Colonic mucosa (tissue), 4 donors: ENCODE measurements at places on chromosomes 6 and 20. TPM values are rescaled to one million over a fixed set of nuclear protein-coding genes. Genes with fewer than 3 reads are reported as not detected.

CDK19 gene
- 20.2 TPM for total RNA-seq

- H3K36me3 ChIP-seq: no peaks in the 10 kb centered on the region
- DNase-seq: peak; percentile 17
- peak overlapping the region; percentile 32 for H3K27ac ChIP-seq
- no peak overlapping the region for H3K4me3 ChIP-seq
- H3K4me1 ChIP-seq: peaks cover 7% of the 10 kb centered on the region
- H3K27me3 ChIP-seq: no peaks in the 10 kb centered on the region
Measured at GRCh38 chr20:38123021-38123587, 42.0 kb downstream of the TGM2 start.

- peak within 1 kb of the TSS; percentile 46 for H3K27ac ChIP-seq
- H3K4me1 ChIP-seq: no peaks in the 10 kb centered on the region
- DNase-seq: peak; percentile 25
- peak within 1 kb of the TSS; percentile 42 for H3K4me3 ChIP-seq
Measured at GRCh38 chr6:73695619-73696421, at the start of gene CD109. Gene CD109, plus strand, starts transcription at chr6:73696203. Its CDS starts 13 bp downstream, at chr6:73696216.

- no peak overlapping the region for H3K27ac ChIP-seq
- H3K4me3 ChIP-seq: no peak overlapping the region
- no peaks in the 10 kb centered on the region for H3K4me1 ChIP-seq
Measured at GRCh38 chr6:126661646-126662045, 321.7 kb downstream of the CENPW start.

SMIM28 gene
- total RNA-seq: not detected

DNA sequence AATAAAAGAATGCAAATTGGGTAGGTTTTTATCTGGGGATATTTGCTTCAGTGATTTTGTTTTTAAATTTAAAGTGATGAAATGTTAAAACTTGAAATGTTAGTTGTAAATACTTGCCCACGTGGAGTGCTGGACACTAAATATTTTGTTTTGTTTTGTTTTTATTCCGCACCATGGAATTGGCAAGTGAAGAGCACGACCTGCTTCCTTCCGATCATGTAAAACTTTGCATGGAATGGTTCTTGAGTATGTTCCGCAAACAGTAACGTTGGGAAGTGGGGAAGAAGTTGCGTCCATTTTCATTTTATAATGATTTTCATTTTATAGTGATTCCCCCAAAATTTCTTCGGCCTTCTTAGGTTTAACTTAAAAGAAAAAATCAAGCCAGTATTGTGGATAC, 765 bp downstream of the IRAK1BP1 start:
- H3K27me3 ChIP-seq: no peaks in the 10 kb centered on the region
- no peak for DNase-seq
- peak overlapping the region; percentile 56 for H3K27ac ChIP-seq
- peak overlapping the region; percentile 96 for H3K4me3 ChIP-seq

GRCh38 chr6:16700202-16700915, 60.9 kb downstream of the ATXN1 start:
- H3K4me3 ChIP-seq: peak overlapping the region; percentile 16
- no peak for DNase-seq
- no peaks in the 10 kb centered on the region for H3K27me3 ChIP-seq
- no peaks in the 10 kb centered on the region for H3K4me1 ChIP-seq

- no peaks in the 10 kb centered on the region for H3K36me3 ChIP-seq
- DNase-seq: peak; percentile 76
- peaks cover 13% of the 10 kb centered on the region for H3K4me1 ChIP-seq
- H3K27me3 ChIP-seq: no peaks in the 10 kb centered on the region
- peak overlapping the region; percentile 49 for H3K4me3 ChIP-seq
Measured at GRCh38 chr6:24667378-24667803, 514 bp downstream of the ACOT13 start.

GRCh38 chr20:33670715-33671499, 3.3 kb downstream of the NECAB3 start:
- H3K4me3 ChIP-seq: no peak overlapping the region
- H3K27me3 ChIP-seq: no peaks in the 10 kb centered on the region
- no peak overlapping the region for H3K27ac ChIP-seq

ADTRP gene
- total RNA-seq: 79.9 TPM

DNA sequence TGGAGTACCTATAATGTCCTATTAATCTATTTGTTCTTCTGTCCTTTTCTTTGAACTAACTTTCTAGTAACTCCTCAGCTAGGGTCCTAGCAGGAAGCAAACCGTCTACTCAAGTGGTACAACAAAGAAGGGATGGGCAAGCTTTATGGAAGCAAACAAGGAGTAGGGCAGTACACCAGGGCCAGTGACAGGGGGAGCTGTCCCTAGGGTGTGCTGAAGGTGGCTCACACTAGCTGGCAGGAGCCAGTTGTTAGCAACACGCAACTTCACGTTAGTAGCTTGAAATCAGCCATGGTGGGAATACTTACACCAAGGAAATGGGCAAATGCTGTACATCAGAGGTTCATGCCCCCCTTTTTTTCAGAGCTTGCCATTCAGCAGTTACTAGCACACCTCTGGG, 74.0 kb upstream of the EYA2 start:
- peak; percentile 74 for DNase-seq
- H3K27me3 ChIP-seq: no peaks in the 10 kb centered on the region
- H3K36me3 ChIP-seq: no peaks in the 10 kb centered on the region
- no peak overlapping the region for H3K27ac ChIP-seq

DNA sequence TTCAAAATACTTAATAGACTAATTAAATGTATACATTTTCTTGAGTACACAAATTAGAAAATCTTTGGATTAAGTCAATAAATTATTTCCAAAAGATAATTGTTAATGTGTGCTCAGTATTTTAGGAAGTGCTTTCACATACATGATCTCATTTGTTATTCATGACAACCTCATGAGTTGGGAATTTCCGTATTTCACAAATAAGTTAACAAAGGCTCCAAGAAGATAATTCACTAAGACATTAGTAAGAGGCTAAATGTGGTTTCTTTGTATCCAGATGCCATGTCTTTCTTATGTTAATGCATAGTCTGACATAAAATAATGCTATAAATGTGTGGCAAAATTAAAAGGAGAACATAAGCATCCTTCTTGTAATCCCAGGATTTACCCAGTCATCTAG, 79.5 kb upstream of the TCF21 start:
- no peak overlapping the region for H3K4me3 ChIP-seq
- no peaks in the 10 kb centered on the region for H3K36me3 ChIP-seq
- H3K27ac ChIP-seq: no peak overlapping the region

DNA sequence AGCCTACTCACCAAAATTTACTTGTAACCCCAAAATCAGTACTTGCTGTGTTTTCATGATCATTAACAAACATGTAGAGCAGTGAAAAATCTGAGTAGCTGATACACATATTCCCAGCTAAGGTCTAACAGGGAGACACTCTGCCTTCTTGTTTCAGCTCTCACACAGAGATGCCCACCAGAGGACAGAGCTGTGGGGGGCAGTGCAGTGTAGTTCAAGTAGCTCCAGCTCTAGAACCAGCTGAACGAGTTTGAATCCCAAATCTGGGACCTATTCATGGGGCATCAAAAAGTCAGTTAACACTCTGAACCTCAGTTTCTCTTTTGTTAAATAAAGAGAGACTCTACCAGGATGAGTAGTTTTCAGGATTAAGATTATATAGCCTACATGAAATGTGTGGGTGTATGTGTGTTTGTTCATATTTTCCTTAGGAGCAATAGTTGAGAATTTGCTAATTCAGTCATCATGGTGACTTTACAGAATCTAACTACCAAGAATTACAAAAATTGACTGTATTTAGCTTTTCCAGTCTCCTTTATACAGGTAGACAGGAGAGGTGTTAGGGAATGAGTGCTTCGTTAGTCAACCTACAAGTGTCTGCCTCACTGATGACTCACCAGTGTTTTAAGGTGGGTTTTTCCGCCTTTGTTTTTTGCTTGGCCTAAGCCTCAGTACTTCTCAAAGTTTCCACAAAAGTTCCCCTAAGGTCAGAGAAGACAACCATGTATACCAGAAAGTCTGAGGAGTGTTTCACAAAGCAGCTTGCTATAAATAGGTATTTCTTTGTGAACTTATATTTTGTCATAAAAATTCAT, 164.0 kb upstream of the RUNX2 start:
- no peaks in the 10 kb centered on the region for H3K4me1 ChIP-seq
- no peaks in the 10 kb centered on the region for H3K27me3 ChIP-seq
- H3K36me3 ChIP-seq: no peaks in the 10 kb centered on the region
- no peak for DNase-seq
- H3K4me3 ChIP-seq: no peak overlapping the region

DNA sequence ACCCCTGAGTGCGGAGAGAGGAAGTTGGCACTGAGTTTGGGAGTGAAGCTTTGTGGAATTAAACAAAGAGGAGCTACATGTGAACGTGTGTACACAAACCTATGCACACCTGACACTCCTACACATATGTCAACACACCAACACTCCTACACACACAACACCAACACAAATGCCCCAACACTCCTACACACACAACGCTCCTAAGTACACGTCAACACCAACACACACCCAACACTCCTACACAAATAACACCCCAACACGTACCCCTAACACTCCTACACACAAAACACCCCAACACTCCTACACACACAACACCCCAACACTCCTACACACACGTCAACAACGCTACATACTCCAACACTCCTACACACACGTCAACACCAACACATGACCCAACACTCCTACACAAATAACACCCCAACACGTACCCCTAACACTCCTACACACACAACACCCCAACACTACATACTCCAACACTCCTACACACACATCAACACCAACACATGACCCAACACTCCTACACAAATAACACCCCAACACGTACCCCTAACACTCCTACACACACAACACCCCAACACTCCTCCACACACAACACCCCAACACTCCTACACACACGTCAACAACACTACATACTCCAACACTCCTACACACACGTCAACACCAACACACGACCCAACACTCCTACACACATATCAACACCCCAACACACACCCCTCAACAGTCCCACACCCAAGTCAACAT, 40.1 kb upstream of the ZBP1 start:
- DNase-seq: no peak
- no peaks in the 10 kb centered on the region for H3K4me1 ChIP-seq
- no peaks in the 10 kb centered on the region for H3K36me3 ChIP-seq
- H3K27ac ChIP-seq: no peak overlapping the region
- no peaks in the 10 kb centered on the region for H3K27me3 ChIP-seq

DNA sequence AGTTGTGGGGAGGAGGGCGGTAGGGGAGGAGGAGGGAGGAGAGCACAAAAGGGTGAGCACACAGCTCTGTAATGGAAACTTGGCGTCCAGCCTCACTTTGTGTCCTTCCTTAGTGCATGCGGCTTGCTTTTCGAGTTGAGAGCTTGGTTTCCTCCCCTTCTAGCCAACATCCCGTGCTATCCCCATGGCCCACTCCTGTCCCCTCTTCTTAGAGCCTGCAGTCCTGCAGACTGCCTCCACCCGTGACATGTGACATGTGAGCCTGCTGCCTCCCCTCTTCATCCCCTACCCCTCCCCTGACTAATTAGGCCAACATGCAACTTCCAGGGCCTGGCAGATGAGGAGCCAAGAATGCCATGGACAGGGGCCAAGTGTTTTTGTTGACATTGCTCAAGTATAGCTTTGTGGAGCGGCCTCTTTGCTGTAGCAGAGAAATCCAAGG, 63.2 kb downstream of the SLC24A3 start:
- H3K4me3 ChIP-seq: no peak overlapping the region
- H3K27me3 ChIP-seq: no peaks in the 10 kb centered on the region
- no peaks in the 10 kb centered on the region for H3K36me3 ChIP-seq
- peak overlapping the region; percentile 36 for H3K27ac ChIP-seq
